ENCODE measurements at places on chromosomes 4 and X.

- no peak for DNase-seq
Measured at GRCh38 chr4:158094413-158095134, 78.3 kb downstream of the GASK1B start.

DNA sequence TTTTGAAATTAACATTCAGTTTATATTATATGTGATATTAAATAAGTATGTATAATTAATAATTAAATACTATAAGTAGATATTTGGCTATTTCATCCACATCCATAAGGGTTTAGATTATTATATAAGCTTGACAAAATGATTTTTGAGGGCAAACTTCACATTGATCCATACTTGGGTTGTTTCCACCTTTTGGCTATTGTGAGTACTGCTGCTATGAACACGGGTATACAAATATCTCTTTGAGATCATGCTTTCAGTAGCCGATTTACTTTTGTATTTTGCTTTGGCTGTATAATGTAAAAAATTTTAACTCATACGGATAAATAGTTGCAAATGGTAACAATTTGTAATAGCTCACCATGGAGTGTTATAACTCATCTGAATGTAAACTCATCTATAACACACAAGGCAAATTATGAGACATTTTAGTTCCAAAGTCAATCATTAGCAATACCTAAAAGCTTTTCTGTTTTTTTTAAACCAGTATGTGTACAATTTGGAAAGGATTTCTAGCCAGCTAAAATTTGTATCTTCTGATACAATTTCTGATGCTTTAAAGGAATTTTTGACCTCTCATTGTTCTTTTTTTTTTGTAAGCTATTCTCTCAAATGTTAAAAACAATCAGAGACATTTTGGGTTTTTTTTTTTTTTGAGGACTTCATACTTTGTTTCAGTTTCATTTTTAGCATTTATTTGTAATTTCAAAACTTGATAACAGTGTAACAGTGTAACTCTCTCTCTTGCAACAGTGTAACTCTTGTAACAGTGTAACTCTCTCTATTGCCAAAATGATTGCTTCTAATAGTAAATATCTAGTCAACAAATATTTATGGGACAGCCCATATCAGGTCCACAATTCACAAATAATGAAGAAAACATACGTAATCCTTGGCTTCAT, 51.8 kb upstream of the ARX start:
- DNase-seq, result no peak

DNA sequence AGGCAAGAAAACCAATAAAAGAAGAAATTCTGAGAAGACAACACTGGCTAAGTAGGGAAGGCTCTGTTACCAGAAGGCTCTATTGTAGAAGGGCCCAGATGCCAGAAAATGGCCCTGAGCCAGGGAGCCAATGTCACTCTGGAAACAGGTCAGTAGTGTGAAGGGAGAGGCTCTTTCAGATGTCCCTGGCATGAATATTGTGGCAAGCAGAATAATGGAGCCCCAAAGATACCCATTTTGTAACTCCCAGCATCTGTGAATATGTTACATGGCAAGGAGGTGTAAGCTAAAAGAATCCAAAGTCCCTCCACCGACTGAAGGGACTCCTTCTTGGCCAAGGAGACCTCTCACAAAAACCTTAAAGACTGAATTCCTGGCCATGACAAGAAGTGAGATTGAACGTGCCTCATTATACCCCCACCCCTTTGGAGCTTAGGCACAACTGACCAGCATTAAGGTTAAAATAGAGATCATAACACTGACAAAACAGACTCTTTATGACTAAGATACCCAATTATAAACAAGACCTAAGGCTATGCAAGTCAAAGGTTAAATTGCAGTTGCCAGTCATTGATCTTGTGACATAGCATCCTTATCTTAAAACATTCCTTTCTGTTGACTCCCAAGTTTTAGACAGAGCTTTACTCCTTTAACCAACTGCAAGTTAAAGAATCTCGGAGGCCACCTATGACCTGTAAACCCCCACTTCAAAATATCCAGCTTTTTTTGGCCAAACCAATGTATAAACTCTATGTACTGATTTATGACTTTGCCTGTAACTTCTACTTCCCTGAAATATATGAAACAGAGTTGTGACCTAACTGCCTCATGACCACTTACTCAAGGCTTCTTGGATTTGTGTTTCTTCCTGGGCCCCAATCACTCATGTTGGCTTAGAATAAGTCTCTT, 42.2 kb upstream of the SMIM10 start:
- DNase-seq, result peak; percentile 64

DNA sequence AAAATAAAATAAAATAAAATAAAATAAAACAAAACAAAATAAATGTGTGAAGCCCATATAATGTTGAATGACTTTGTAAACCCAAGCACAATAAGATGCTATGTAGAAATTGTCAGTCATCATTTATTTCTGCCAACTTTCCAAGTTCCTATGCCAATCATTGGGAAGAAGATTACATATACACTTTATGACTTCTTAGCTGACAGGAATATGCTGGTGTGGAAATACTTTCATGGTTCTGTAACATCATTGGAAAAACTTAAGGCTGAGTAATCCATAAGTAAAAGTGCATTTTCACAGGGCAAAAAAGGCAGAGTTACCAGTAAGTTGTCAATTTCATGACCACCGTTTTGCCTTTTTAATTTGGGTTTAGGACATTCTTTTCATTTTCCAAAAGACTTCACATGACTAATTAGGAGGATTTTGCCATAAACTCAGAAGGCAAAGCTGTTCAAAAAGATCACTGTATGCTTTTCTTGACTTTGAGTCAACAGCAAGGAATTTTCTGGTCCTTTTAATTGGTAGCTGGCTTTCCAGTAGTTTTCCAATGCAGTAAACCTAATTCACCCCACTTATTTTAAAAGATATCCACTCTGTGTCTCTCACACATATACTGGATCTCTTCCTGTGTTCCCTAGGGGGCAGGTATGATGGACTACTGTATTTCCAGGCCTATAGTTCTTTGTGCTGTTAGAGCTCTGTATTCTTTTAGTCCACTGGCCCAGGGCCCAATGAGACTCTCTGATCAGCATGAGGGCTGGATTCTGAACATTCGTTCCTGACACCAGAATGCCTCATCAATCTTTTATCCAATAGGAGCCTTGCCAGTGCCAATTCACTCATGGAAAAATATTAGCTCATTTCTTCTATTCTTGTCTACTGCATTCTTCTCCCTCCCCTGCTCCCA, 26.2 kb upstream of the SCRG1 start:
- peak; percentile 30 for DNase-seq

Data from foreskin melanocyte (primary cell).